ENCODE measurements at places on chromosomes 4 and X. TPM values are rescaled to one million over a fixed set of nuclear protein-coding genes. Genes with fewer than 3 reads are reported as not detected.

LANCL3 gene
- 4.4 TPM for total RNA-seq

TCEAL7 gene
- not detected for total RNA-seq

CSAG2 gene
- not detected for total RNA-seq

MAP7D3 gene
- 13.5 TPM for total RNA-seq

FDCSP gene
- total RNA-seq = not detected

BCAP31 gene
- total RNA-seq = 159 TPM

GRCh38 chrX:143095816-143096215 lies 70.1 kb downstream of the SPANXN4 start:
- peaks cover 2% of the 10 kb centered on the region for H3K27me3 ChIP-seq
- peaks cover 7% of the 10 kb centered on the region for H3K36me3 ChIP-seq
- DNase-seq = no peak
- H3K4me1 ChIP-seq = no peaks in the 10 kb centered on the region

DNA sequence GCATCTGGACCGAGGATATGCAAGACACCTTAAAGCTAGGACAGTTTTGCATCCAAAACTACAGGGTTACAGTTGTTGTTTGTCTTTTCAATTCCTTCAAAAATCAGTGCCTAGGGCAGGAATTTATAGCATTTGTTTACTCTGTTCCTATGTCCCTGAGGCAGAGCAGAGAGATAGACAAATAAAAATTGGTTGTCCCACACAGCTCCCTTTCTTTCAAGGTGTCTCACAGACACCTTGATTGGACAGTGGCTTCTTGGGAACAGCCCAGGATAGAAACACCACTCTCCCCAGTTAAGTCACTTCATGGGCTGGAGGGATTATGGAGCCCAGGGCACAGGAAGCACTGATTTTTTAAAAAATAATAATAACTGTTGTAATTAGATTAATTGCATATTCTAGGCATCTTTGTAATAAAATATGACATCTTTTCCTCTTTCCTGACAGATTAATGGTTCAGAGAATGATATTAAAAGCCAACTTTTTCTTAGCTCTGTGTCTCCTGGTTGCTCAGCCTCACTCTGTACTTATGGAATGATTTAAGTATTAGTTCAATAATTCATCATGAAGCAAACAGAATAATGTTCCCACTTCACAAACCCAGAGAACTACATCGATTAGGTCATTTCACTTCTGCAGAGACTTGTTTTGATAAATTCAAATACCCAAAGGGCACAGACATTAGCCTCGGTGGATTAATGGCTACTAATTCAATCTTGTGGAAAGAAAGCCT lies 8.2 kb downstream of the MAGEB17 start:
- peaks cover 27% of the 10 kb centered on the region for H3K27me3 ChIP-seq
- no peak for DNase-seq
- H3K36me3 ChIP-seq = no peaks in the 10 kb centered on the region
- H3K4me1 ChIP-seq = no peaks in the 10 kb centered on the region
- H3K4me3 ChIP-seq = no peak overlapping the region

DNA sequence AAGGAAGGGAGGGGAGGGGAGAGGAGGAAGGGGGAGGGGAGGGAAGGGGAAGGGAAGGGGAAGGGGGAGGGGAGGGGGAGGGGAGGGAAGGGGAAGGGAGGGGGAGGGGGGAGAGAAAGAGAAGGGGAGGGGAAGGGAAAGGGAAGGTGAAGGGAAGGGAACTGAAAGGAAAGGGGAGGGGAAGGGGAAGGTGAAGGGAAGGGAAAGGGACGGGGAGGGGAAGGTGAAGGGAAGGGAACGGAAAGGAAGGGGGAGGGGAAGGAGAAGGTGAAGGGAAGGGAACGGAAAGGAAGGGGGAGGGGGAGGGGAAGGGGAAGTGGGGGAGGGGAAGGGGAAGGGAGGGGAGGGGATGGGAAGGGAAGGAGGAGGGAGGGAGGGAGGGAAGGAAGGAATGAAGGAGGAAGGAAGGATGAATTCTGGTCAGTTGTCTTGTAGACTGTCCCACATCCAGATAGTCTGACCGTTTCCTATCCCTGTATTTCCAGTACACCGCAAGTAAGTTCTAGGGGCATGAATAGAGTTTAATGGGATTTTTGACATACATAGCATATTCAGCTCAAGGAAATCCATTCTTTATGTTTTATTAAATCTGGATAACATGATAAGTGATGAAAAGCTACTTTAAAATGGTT lies 20.4 kb downstream of the HERC5 start:
- no peak overlapping the region for H3K4me3 ChIP-seq
- DNase-seq = no peak
- no peaks in the 10 kb centered on the region for H3K27me3 ChIP-seq
- H3K4me1 ChIP-seq = no peaks in the 10 kb centered on the region
- H3K27ac ChIP-seq = no peak overlapping the region
- H3K36me3 ChIP-seq = peaks cover 21% of the 10 kb centered on the region

GRCh38 chr4:105541420-105541819 lies 11.0 kb upstream of the ARHGEF38 start:
- H3K27me3 ChIP-seq = peaks cover 16% of the 10 kb centered on the region
- DNase-seq = no peak
- H3K4me3 ChIP-seq = no peak overlapping the region
- no peaks in the 10 kb centered on the region for H3K4me1 ChIP-seq
- H3K27ac ChIP-seq = no peak overlapping the region

GRCh38 chr4:78806943-78807460 lies 30.9 kb downstream of the BMP2K start:
- H3K4me3 ChIP-seq = no peak overlapping the region
- H3K36me3 ChIP-seq = peaks cover 6% of the 10 kb centered on the region
- H3K4me1 ChIP-seq = peaks cover 15% of the 10 kb centered on the region
- DNase-seq = no peak
- no peaks in the 10 kb centered on the region for H3K27me3 ChIP-seq

GRCh38 chr4:111136438-111136837 lies 513.6 kb upstream of the PITX2 start:
- no peaks in the 10 kb centered on the region for H3K4me1 ChIP-seq
- no peak overlapping the region for H3K4me3 ChIP-seq
- H3K27ac ChIP-seq = no peak overlapping the region
- no peaks in the 10 kb centered on the region for H3K27me3 ChIP-seq

- peak overlapping the region; percentile 48 for H3K27ac ChIP-seq
- peaks cover 47% of the 10 kb centered on the region for H3K4me1 ChIP-seq
- H3K36me3 ChIP-seq = no peaks in the 10 kb centered on the region
- DNase-seq = no peak
Measured at GRCh38 chr4:98641376-98641775, 17.0 kb downstream of the TSPAN5 start.

DNA sequence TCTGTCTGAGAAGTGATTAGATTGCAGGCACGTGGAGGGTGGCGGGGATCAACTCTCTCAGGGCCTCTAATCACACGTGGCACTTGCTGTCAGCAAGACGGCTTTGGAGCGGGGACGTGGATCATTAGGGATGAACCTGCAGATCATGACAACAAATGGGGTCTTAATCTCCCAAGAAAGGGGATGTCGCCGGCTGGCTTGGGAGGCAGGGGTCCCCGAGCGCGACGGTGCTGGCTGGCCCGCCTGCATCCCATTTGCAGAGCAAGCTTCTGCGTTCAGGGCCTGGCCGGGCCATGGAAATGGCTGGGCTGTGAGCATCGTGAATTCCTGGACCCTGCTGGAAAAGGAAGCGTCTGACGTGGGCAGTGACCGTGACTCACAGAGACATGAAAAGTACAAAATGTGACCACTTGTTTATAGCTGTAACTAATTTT lies 85.1 kb upstream of the SHOX start:
- no peak overlapping the region for H3K27ac ChIP-seq
- H3K4me3 ChIP-seq = no peak overlapping the region
- peaks cover 6% of the 10 kb centered on the region for H3K36me3 ChIP-seq
- no peaks in the 10 kb centered on the region for H3K4me1 ChIP-seq
- H3K27me3 ChIP-seq = no peaks in the 10 kb centered on the region
- no peak for DNase-seq

- H3K27ac ChIP-seq = peak overlapping the region; percentile 65
- H3K4me3 ChIP-seq = peak overlapping the region; percentile 50
- H3K4me1 ChIP-seq = peaks cover 66% of the 10 kb centered on the region
- H3K36me3 ChIP-seq = peaks cover 4% of the 10 kb centered on the region
- H3K27me3 ChIP-seq = no peaks in the 10 kb centered on the region
Measured at GRCh38 chr4:184814686-184815045, 11.1 kb downstream of the ACSL1 start.

DNA sequence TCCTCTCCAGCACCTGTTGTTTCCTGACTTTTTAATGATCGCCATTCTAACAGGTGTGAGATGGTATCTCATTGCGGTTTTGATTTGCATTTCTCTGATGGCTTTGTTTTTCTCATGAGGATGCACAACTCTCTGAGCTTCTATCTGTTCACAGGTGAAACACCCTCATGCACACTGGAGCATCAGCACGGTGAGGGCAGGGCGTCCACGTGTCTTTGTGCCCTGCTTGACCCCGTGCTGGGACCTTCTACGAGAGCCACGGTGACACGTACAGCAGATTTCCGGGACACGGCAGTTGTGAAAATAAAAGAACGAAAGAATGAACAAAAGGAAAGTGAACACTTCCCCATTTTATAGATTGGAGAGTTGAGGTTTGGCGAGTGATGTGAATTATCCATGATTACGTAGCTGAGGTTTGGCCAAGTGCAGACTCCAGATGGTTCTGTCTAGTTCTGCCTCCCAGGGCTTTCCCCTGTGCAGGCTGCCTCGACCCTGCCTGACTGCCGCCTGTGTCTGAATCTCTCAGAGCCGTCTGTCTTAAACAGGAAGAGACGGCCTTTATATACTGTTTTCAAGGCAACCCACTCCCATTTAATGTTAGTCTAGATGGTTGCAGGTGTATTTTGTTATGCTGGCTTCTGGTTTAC lies 67.8 kb upstream of the SORBS2 start:
- DNase-seq = no peak
- H3K4me1 ChIP-seq = no peaks in the 10 kb centered on the region
- H3K27ac ChIP-seq = no peak overlapping the region

All from natural killer cell treated with Interleukin-12 subunit alpha and Interleukin-12 subunit beta and Interleukin-15 and Interleukin-18, amount 100 ng/mL, for 72 hours (primary cell).